Osteoblast (primary cell): ENCODE measurements at places on chromosomes 4 and X. TPM values are rescaled to one million over a fixed set of nuclear protein-coding genes. Genes with fewer than 3 reads are reported as not detected.

CSN1S1 gene
- not detected in 2 replicates for total RNA-seq

DNA sequence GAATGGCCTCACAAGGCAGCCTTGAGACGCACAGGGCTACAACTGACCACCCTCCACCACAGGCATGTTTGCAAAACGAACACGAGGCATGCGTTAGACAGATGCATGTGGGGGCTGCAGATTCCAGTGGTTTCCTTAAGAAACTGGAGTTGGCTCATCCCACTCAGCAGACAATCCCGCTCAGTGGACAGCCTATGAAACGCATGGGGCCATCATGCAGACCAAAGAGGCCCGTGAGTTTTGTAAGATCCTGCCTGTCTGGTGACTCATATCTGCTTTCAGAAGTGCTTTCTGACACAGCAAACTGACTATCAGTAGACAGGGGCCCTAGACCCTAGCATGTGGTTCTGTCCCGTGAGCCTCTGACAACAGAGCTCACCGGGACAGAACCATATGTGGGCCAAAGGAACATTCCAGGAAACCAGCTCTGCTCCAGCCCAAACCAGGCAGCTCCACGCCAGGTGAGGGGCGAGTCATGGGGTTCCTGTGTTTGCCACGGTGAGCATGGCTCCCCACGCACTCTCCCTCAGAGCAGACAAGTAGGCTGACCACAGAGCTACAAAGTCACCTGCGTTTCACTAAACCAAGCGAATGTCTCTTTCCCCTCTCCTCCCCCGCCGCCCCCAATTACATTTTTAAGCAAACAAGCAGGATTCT, 74.4 kb downstream of the MTMR1 start:
- DNase-seq = peak; percentile 95

GRCh38 chrX:145751943-145752342, 65.7 kb upstream of the SLITRK2 start:
- DNase-seq = no peak

TMSB15A gene
- 0.29 TPM in 1 of 2 replicates, not detected in the other for total RNA-seq

TEX13D gene
- not detected in 2 replicates for total RNA-seq

GRCh38 chr4:147548256-147548655, 67.4 kb downstream of the EDNRA start:
- no peak for DNase-seq

SSX4B gene
- total RNA-seq = not detected in 2 replicates

DNA sequence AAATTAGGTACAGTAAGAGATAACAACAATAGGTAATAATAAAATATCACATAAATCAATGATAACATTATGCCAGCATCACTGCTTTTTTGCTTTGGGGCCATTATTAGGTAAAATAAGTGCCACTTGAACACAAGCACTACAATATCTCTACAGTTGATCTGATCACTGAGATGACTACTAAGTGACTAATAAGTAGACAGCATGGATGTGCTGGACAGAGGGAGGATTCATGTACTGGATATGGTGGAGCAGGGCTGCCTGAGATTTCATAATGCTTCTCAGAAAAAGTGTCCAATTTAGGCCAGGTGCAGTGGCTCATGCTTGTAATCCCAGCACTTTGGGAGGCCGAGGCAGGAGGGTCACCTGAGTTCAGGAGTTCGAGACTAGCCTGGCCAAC, 137.8 kb upstream of the IL1RAPL2 start:
- DNase-seq = no peak

SSX3 gene
- total RNA-seq = not detected in 2 replicates

DNA sequence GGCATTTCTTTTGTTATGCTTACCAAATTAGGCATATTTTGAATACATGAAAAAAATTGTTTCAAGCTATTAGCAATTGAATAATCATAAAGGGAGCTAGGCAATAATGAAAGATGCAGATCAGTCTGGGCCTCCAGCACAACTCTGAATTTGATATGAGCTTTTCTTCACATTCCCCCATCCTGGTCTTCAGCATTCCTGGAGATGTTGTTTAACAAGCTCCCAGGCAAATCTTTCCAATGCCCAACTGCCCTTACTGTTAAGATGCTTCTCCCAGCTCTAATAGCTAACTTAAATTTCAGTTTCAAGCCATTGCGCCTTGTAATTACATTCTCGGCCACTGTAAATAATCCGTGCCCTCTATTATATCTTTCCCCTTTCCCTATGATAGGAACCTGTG, 19.2 kb downstream of the GPC3 start:
- DNase-seq = no peak

DACH2 gene
- not detected in 2 replicates for total RNA-seq

CLNK gene
- not detected in 2 replicates for total RNA-seq

- DNase-seq = no peak
Measured at GRCh38 chr4:52939325-52939724, 77.2 kb downstream of the RASL11B start.

DDIT4L gene
- 2.2 and 5.0 TPM in 2 replicates for total RNA-seq

DNA sequence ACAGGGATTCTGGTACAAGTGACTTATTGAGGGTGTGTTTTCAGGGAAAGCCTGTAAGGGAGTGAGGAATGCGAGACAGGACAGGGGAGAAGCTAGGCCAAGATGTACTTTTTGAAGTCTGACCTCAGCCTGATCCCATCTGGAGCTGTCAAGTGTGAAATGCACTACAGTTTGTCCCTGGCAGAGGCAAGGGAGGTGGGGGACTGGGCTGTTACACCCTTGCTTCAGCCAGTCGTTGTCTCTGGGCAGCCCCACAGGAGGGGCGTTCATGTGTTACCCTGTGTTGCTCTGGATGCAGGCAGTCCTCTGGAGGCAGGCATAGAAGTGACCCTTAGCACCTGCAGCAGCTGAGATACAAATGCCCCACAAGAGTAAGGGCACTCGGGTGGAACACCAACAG, 25.8 kb downstream of the PPEF1 start:
- no peak for DNase-seq

GRCh38 chr4:148980782-148981480, 538.7 kb upstream of the NR3C2 start:
- DNase-seq = no peak

DNA sequence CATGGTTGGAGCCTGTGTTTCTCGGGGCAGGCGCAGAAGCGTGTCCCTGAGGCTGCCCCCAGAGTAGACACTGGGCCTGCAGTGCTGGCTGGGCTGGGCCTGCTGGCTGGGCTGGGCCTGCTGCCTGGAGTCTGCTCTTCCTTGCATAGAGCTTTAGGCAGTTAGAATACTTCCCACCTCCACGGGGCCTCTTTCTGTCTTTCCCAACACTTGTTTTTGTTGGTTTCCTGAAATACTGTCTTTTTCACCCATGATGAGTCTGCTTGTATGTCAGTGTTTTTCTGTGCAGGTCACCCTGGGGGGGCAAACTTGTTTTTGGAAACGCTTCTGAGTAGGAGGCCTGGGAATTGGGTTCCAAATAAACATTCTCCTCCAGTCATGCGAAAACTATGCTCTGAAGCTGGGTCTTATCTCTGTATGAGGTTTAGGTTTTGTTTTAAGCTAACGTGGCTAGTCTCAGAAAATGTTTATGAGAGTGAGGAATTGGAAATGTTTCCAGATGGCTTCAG, 32.2 kb downstream of the TRMT44 start:
- DNase-seq = peak; percentile 97

CLDN34 gene
- under 0.01 TPM in 1 of 2 replicates, not detected in the other for total RNA-seq

DNA sequence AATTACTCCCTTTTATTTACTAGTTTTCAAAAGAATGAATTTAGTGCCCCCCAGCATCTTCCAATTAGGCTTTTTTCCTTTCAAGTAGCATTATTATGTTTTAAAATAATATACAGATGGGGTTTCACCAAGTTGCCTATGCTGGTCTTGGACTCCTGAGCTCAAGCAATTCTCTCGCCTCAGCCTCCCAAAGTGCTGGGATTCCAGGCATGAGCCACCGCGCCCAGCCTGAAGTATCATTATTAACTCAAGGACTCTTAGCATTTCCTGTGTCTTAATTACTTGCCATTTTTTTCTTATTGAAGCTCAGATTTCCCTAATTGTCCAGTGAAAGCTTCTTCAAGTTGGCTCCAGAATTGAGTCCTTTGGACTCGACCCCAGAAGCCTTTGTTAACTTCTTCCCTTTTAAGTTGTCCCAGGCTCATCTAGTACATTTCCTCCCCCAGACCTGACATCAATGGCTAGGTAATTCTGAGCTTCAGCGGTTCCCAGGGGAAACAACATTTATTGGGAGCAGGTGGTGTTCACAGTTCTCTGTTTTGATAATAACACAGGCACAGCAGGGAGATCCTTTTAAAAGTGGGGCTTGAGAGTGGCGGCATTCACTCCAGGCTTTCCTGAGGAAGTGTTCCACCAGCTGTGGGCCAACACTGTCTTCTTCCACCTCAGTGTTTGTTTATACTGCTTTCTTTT, 10.0 kb downstream of the SAT1 start:
- no peak for DNase-seq

GRCh38 chr4:139484783-139485311, 30.9 kb downstream of the RAB33B start:
- DNase-seq = no peak

- peak; percentile 46 for DNase-seq
Measured at GRCh38 chr4:2942037-2942531, 21.1 kb downstream of the NOP14 start.

UTP14A gene
- total RNA-seq = 19.9 and 20.9 TPM in 2 replicates

DNA sequence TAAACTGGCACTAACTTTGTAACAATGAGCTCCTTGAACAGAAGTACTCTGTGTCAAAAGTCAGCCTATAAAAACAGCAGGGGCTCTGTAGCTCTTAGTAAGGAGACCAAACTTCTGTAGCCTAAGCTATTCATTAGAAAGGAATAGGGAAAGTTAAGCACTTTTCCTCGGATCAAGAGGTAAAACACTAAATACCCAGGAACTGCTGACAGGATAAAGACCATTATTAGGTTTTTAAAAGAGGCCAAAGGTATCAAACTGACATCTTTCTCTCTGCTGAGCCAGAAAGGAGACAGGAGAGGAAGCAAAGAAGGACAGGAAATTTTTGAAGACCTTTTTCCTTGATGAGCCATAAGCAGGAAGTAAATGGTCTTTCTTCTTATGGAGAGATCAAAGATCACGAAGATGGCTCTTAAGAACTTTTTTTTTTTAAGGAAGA, 31.9 kb downstream of the ANAPC10 start:
- DNase-seq = no peak

MND1 gene
- total RNA-seq = 1.4 and 2.7 TPM in 2 replicates

HPGDS gene
- not detected in 2 replicates for total RNA-seq

GRCh38 chr4:91325495-91325894, 978.3 kb upstream of the GRID2 start:
- DNase-seq = no peak

CYP2U1 gene
- total RNA-seq = 24.8 and 27.1 TPM in 2 replicates

- no peak for DNase-seq
Measured at GRCh38 chr4:40378619-40379018, 43.5 kb downstream of the CHRNA9 start.

- DNase-seq = no peak
Measured at GRCh38 chr4:112560084-112560483, 44.1 kb upstream of the NEUROG2 start.
